Cortex of kidney (tissue), 1 donor: ENCODE measurements at places on chromosomes 4 and X.

DNA sequence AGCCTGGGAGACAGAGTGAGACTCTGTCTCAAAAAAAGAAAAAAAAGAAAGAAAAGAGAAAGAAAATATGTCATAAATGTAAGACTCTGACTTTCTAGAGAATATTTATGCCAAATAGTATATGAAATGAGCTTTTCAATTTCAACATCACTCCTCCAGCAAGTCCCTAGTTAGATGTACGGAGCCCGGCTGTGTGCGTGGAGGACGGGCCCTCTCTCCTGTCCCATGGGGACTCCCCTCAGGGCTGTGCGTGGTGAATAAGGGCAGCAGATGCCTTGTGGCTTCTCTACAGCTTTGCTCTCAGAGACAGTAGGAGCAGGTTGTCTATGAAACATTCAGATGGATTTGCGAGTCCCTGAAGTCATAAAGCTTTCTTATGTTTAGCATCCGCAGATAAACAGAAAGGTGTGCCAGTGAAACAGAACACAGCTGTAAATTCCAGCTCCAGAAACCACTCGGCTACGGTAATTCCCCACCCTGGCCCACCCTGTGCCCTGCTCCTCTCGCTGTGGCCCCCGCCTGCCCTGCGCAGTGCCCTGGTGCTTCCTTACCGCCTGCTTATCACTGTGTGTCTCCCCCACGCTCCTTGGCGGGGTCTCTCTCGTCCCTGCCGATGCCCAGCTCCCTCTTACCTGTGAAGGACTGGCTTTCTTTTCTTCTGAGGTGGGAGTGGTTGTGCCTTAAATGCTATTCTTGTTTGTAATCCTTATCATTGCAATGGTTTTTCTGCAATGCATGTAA lies 13.9 kb upstream of the HGFAC start:
- no peak for DNase-seq

DNA sequence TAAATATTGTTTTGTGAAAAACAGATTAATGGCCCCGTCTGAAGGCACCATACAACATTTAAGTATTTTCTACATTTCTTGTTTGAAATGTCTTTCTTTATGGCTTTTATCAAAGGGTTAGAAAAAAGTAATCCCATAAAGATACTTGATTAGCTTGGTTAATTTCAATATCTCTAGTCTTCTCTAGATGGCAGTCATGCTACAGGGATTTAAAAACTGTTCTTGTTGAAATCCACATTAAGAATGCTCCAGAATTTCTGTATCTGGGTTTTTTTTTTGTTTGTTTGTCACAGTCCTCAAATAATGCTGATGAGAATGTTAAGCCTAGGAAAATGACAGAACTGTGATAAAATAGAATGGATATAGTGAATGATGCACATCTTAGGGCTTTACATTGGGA lies 109.0 kb upstream of the AADAT start:
- no peak for DNase-seq

- no peak for DNase-seq
Observed at GRCh38 chr4:110344165-110344564, 131.8 kb upstream of the ENPEP start.

- DNase-seq: no peak
Observed at GRCh38 chrX:17805120-17805519, 56.0 kb downstream of the RAI2 start.

- DNase-seq: no peak
Observed at GRCh38 chr4:146522869-146523205, 1.1 kb upstream of the SLC10A7 start.

DNA sequence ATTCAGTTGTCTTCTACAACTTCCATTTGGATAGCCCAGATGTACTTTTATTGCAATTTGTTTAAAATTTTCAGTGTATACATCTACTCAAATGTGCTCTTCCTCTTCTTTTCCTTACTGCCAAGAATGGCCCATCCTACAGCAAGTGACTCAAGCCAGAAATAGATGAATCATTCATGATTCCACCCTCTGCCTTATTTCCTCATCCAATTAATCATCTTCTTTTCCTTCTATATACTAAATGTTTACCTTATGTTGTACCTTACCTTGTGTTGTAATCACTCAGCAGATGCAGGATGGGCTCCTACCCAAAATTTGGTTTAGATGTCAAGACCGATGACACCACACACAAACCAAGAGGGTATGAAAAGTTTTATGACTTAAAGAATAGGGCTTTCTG lies 437.8 kb downstream of the GRXCR1 start:
- no peak for DNase-seq

GRCh38 chrX:48460606-48461005 lies 9.5 kb downstream of the SLC38A5 start:
- DNase-seq: no peak

DNA sequence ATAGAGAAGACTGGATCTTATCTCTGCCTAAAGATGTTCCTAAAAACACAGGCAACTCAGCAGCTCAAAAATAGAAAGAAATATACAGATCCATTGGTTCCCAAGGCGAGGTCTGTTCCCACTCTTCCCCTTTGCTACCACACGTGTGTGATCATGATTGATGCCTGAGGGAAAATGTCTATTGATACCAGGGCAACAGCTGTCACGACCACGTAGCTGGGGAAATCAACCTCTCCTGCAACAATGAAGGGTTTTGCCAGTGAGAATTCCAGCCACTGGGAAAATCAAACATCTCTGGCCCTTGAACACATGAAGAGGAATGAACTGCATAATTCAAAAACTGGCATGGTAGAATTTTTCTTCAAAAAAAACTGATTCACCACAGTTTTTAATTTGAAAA lies 131.0 kb upstream of the MAP3K15 start:
- no peak for DNase-seq

DNA sequence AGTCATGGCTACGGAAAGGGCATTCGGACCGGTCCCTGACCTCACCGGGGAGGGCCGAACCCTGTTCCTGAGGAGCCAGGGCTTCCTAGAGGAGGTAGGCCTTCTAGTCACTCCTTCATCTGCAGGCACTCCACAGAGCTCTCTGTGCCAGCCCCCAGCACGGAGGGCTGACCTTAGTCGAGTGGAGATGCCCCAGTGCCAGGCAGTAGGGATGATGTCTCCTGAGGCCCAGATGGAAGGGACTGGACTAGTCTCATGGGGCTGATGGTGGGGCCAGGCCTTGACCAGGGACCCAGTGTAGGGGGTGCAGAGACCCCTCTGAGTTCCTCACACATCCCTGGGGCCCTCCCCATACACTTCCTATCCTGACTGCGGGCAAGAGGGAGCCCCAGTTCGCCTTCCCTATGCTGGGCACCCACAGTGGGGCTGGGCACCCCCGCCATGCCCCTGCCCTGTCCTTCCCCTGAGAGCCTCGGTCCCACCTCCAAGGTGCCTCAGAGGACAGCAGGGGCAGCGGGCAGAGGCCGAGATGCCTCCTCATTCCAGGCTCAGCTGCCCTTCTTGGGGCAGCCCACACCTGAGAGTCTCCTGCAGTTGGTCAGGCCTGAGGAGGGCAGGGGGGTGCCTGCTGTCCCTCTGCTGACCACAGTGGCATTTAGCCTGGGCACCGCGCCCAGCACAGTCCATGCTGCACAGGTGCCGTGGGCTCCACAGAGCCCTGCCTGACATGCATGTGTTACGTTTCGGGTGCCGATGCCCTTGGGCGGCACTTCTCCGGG lies 1.4 kb upstream of the MSANTD1 start:
- DNase-seq: no peak

DNA sequence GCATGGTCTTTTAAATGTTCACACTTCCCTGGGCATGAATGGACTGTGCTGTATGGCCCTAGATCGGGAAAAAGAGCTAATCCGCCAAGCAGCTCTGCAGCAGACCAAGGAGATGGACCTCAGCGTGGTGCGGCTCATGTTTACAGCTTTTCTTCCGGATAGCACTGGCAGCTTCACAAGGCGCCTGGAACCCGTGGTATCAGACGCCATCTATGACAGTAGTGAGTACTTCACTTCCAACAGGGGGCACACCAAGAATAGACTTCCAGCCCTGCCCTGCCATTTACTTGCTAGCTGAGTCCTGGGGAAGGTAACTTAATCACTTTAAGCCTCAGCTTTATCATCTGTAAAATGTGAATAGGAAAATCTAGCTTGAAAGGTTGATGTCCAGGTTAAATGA lies 77.7 kb downstream of the NFKB1 start:
- no peak for DNase-seq
